MCF 10A (cell line): ENCODE measurements at places on chromosomes 6 and 20. TPM values are rescaled to one million over a fixed set of nuclear protein-coding genes. Genes with fewer than 3 reads are reported as not detected.

- H3K4me3 ChIP-seq: no peak overlapping the region
- H3K27me3 ChIP-seq: no peaks in the 10 kb centered on the region
- no peak overlapping the region for H3K27ac ChIP-seq
- peaks cover 6% of the 10 kb centered on the region for H3K4me1 ChIP-seq
- no peaks in the 10 kb centered on the region for H3K36me3 ChIP-seq
Measured at GRCh38 chr6:73200735-73201134, 24.6 kb downstream of the KHDC1L start.

GRCh38 chr6:19024737-19025136 is 637.6 kb downstream of the RNF144B start:
- no peaks in the 10 kb centered on the region for H3K36me3 ChIP-seq
- no peak overlapping the region for H3K4me3 ChIP-seq
- no peaks in the 10 kb centered on the region for H3K4me1 ChIP-seq

DNA sequence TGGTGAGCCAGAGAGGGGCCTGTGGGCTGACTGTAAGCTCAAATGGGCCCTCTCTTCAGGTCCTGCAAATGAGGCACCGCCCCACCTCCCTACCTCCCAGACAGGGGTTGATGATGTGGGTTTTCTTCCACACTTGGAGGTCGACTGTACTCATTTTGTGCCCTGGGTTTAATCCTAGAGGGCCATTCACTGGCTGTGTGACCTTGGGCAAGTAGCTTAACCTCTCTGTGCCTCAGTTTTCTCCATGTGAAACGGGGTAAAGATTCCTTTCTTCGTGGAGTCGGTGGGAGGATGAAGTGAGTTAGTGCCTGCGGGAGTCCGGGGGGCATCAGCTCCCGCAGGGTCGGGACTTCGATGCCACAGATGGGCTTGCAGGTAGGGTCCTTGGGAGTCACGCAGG is 23.9 kb downstream of the ZBP1 start:
- H3K27ac ChIP-seq: no peak overlapping the region
- no peaks in the 10 kb centered on the region for H3K36me3 ChIP-seq
- peaks cover 5% of the 10 kb centered on the region for H3K4me1 ChIP-seq
- no peak for DNase-seq

DNA sequence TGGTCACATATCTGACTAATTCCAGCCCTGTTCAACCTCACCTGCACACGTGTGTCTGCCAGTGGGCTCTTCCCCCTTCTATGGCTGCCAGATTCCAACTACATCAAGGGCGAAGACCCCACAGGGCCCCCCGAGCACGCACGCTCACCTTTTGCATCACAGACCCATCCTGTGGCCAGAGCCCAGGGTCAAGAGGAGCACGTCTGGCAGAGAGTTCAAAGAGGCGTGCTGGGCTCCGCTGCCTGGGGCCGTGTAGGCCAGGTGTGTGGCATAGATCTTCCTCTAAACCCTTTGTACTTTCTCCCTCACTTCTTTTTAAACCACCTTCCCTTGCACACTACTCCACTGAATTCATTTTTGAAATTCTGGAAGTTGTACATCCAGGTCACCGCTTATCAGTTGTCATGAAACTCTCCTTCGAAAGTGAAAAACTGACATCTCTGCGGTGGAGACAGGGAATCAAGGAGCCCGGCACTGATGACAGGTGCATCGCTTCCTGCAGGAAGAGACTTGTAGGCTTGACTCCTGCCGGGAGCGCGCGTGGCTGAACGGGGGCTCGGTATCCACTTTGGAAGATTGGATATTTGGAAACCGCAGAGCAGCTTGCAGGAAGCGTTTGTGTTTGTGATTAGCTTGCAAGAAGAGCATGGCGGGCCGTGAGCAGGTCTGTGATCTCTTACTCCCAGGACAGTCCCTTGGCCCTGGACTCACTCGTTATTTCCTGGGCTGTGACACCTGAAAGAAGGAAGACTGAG is 397.2 kb downstream of the CDH4 start:
- H3K27me3 ChIP-seq: no peaks in the 10 kb centered on the region
- no peak for DNase-seq
- no peak overlapping the region for H3K4me3 ChIP-seq
- no peak overlapping the region for H3K27ac ChIP-seq

- H3K4me3 ChIP-seq: no peak overlapping the region
- no peak for DNase-seq
- no peaks in the 10 kb centered on the region for H3K27me3 ChIP-seq
- peaks cover 24% of the 10 kb centered on the region for H3K4me1 ChIP-seq
- H3K36me3 ChIP-seq: no peaks in the 10 kb centered on the region
Measured at GRCh38 chr6:160999516-160999915, 7.9 kb downstream of the MAP3K4 start.

DNA sequence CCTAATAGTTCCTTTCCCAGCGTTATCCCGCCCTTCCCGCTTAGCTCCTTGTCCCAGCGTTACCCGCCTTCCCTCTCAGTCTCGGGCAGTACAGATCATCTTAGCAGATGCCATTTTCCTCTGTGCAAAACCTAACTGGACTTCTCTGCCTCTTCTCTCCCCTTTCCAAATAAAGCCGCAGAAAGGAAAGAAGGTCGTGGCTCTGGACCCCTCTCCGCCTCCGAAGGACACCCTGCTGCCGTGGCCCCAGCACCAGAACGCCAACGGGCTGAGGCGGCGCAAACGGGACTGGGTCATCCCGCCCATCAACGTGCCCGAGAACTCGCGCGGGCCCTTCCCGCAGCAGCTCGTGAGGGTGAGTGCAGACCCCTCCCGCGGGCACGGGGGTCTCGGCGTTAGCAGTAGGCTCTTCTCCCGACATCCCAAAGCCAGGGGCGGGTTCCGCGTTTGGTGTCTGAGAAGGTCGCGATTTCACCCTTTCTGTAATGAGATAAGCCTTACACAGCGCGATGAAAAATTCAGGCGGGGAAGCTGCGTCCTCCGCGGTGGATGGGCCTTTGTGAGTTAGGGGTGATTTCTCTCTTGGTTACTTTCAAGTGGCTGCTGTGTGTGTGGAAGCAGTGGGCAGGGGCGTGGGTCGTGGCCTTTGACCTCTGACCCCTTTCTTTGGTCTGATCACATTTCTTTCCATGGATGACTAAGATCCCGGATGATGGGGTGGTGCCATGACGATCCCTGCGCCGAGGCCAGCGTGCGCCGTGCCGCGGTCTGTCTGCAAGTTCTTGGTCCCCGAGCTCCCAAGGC is 292.7 kb downstream of the TAF4 start:
- no peaks in the 10 kb centered on the region for H3K27me3 ChIP-seq
- H3K36me3 ChIP-seq: peaks cover 10% of the 10 kb centered on the region
- no peak overlapping the region for H3K27ac ChIP-seq
- no peak overlapping the region for H3K4me3 ChIP-seq
- H3K4me1 ChIP-seq: no peaks in the 10 kb centered on the region

GRCh38 chr6:42012501-42013133 is 37.7 kb upstream of the TAF8 start:
- no peak for DNase-seq
- peaks cover 9% of the 10 kb centered on the region for H3K4me1 ChIP-seq
- no peaks in the 10 kb centered on the region for H3K27me3 ChIP-seq
- H3K36me3 ChIP-seq: peaks cover 77% of the 10 kb centered on the region
- H3K4me3 ChIP-seq: no peak overlapping the region

GRCh38 chr6:112502351-112503090 is 155.4 kb downstream of the RFPL4B start:
- no peaks in the 10 kb centered on the region for H3K4me1 ChIP-seq
- H3K36me3 ChIP-seq: no peaks in the 10 kb centered on the region
- H3K27ac ChIP-seq: no peak overlapping the region
- DNase-seq: peak; percentile 5
- H3K27me3 ChIP-seq: no peaks in the 10 kb centered on the region

The TFAP2C gene
- total RNA-seq: 13.2 and 14.9 TPM in 2 replicates

The HEY2 gene
- not detected in 2 replicates for total RNA-seq

GRCh38 chr20:59062081-59062480 is 19.5 kb upstream of the PRELID3B start:
- no peak for DNase-seq
- no peaks in the 10 kb centered on the region for H3K36me3 ChIP-seq
- no peak overlapping the region for H3K4me3 ChIP-seq
- no peaks in the 10 kb centered on the region for H3K27me3 ChIP-seq

The SPTLC3 gene
- total RNA-seq: 15.6 and 20.3 TPM in 2 replicates

DNA sequence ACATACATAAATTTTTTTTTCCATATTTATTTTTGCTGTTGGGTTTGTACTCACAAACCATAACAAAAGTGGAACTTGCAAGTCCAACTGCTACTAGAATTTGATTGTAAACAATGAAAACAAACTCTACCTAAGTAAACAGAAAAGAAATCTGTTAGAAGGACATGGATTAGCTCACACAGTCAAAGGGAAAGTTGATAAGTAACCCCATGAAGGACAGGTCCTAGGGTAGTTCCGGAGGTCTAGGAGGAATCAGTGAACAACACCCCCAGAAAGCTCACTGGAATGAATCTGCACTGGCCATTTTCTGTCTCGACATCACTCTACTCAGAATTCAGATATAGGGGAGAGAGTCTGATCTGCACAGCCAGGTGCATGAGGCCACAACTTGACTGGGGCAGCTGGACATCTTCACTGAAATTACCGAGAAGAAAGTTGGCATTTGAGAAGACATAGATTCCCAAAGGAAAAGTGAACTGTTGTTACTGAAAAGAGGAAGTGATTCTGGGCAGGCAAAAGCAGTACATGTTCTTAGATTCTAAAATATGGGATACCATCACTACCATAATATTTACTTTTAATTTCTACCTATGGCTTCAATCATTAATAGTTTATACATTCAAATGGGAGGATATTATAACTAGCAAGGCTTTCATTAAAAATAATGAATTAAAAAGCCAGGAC is 76.4 kb downstream of the HMGN3 start:
- no peaks in the 10 kb centered on the region for H3K27me3 ChIP-seq
- DNase-seq: no peak
- H3K36me3 ChIP-seq: no peaks in the 10 kb centered on the region
- H3K4me1 ChIP-seq: no peaks in the 10 kb centered on the region
- no peak overlapping the region for H3K27ac ChIP-seq

GRCh38 chr6:53481323-53481722 is 63.6 kb downstream of the GCLC start:
- H3K27me3 ChIP-seq: no peaks in the 10 kb centered on the region
- H3K36me3 ChIP-seq: no peaks in the 10 kb centered on the region
- H3K4me1 ChIP-seq: peaks cover 16% of the 10 kb centered on the region

GRCh38 chr6:1622851-1623768 is 13.4 kb downstream of the FOXC1 start:
- H3K4me3 ChIP-seq: peak overlapping the region; percentile 35
- no peak overlapping the region for H3K27ac ChIP-seq
- H3K36me3 ChIP-seq: no peaks in the 10 kb centered on the region
- no peaks in the 10 kb centered on the region for H3K27me3 ChIP-seq
- H3K4me1 ChIP-seq: no peaks in the 10 kb centered on the region
- DNase-seq: no peak

DNA sequence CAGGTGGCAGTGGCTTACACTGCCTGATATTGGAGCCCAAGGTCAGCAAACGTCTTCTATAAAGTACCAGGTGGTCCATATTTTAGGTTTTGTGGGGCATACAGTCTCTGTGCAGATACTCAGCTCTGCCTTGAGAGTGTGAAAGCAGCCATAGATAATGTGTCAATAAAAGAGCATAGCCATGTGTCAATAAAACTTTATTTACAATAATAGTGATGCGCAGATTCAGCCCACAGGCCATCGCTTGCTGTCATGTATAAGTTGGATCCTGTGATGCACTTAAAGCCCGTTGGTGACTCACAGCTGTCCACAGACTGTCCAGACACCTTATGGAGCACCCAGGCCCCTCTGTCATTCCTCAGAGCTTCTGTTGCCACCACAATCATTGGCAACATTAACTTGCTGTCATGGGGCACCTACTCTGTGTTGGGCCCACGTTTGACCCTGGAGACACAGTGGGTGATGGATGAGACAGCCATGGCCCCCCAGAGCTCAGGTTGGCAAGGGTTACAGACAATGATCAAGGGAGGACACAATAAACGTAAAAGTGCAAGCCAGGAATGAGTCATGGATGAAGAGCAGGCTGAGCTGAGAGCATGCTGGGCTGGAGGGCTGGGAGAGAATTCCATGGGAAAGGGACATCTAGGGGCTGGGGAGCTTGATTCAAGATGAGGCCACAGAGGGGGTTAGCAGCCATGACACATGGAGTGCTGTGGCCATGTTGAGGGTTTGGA is 173.6 kb downstream of the TAF4 start:
- no peak overlapping the region for H3K4me3 ChIP-seq
- peaks cover 13% of the 10 kb centered on the region for H3K36me3 ChIP-seq
- H3K27ac ChIP-seq: no peak overlapping the region
- no peak for DNase-seq
- no peaks in the 10 kb centered on the region for H3K4me1 ChIP-seq
- peaks cover 7% of the 10 kb centered on the region for H3K27me3 ChIP-seq

The AGER gene
- total RNA-seq: 8.0 and 8.4 TPM in 2 replicates

- no peaks in the 10 kb centered on the region for H3K36me3 ChIP-seq
- no peak for DNase-seq
- H3K27ac ChIP-seq: no peak overlapping the region
- no peaks in the 10 kb centered on the region for H3K4me1 ChIP-seq
- H3K27me3 ChIP-seq: no peaks in the 10 kb centered on the region
- no peak overlapping the region for H3K4me3 ChIP-seq
Measured at GRCh38 chr20:40711079-40711478, 22.0 kb upstream of the MAFB start.

DNA sequence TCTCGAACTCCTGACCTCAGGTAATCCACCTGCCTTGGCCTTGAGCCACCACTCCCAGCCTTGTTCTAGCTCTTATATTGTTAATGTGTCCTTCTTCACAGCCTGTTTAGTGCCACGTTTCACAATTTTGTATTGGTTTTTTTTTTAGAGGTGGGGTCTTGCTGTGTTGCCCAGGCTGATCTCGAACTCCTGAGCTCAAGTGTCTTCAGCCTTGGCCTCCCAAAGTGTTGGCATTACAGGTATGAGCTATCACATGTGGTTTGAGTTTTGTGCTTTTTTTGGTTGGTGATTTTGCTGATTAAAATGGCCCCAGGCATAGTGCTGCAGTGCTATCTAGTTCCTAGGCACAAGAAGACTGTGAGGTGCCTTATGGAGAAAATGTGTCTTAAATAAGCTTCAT is 5.9 kb upstream of the CSTL1 start:
- H3K4me1 ChIP-seq: no peaks in the 10 kb centered on the region
- H3K27ac ChIP-seq: no peak overlapping the region
- H3K36me3 ChIP-seq: no peaks in the 10 kb centered on the region
- no peaks in the 10 kb centered on the region for H3K27me3 ChIP-seq
- no peak overlapping the region for H3K4me3 ChIP-seq

DNA sequence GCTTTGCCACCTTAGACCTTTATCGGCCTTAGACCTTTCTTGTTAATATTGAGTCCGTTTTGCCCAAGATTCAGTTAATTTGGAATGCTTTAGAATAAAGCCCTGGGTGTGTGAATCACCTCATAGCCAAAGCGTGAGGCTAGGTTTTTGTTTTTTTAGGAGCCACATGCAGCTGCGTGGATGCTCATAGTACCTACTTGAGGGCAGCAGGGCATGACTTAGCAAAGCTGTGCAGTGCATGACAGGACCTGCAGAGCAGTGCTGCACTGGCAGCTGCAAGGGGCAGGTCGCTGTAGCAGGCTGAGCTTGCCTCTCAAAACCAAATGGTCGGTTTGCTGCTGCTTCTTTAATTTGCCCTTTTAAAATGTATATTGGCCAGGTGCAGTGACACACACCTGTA is 116.1 kb downstream of the JAG1 start:
- peaks cover 10% of the 10 kb centered on the region for H3K36me3 ChIP-seq
- peaks cover 26% of the 10 kb centered on the region for H3K4me1 ChIP-seq
- no peak overlapping the region for H3K4me3 ChIP-seq
- H3K27me3 ChIP-seq: no peaks in the 10 kb centered on the region

The SIRPG gene
- total RNA-seq: not detected in 2 replicates

The PXDC1 gene
- 48.1 and 51.4 TPM in 2 replicates for total RNA-seq
